Naive thymus-derived CD4-positive, alpha-beta T cell (primary cell): ENCODE measurements at places on chromosomes 5 and 9.

GRCh38 chr5:78666041-78666444 is 17.5 kb upstream of the LHFPL2 start:
- DNase-seq, result no peak

GRCh38 chr9:99162759-99163364 is 57.9 kb downstream of the TGFBR1 start:
- DNase-seq, result peak; percentile 22

GRCh38 chr9:109922617-109923470 is 142.8 kb downstream of the PALM2AKAP2 start:
- DNase-seq, result no peak

- DNase-seq, result no peak
Measured at GRCh38 chr5:117691081-117691870, 1116.7 kb upstream of the SEMA6A start.

DNA sequence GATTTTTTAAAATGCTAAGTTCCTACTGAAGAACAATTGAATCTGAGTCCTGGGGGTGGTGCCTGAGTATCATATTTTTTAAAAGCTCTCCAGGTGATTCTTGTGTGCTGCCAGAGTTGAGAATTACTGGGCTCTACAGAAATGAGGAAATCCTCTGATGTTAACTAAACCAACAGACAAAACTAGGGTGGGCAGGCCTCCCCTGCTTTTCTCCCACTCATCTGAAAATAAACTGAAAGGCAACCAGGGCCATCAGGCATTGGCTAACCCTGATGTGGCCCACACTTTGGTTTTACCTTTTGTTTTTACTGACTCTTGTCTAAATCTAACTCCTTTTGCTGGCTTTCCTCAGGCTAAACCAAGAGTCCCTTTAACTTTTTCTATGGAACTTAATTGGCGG is 13.3 kb upstream of the CTNNA1 start:
- DNase-seq, result no peak

DNA sequence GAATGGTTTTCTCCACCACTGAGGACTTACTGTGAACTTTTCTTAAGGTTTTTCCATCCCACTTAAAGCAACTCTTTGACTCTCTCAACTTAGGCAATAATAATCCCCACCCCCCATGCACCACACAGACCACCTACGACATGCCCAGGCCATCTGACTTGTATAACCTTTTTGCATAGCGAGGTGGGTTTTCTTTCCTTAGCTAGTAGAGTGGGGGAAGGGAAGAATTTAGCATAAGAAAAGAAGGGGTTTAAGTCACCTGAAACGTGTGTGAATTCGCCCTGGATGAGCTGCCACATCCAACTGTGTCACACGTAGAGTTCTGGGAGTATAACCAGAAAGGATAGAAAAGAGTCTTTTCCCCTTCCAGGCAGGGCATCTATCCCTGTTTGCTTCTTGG is 262.7 kb downstream of the YTHDC2 start:
- no peak for DNase-seq

- no peak for DNase-seq
Measured at GRCh38 chr5:130324953-130325671, 420.8 kb downstream of the CHSY3 start.

- no peak for DNase-seq
Measured at GRCh38 chr9:131274674-131275331, 1.5 kb downstream of the FAM78A start.

DNA sequence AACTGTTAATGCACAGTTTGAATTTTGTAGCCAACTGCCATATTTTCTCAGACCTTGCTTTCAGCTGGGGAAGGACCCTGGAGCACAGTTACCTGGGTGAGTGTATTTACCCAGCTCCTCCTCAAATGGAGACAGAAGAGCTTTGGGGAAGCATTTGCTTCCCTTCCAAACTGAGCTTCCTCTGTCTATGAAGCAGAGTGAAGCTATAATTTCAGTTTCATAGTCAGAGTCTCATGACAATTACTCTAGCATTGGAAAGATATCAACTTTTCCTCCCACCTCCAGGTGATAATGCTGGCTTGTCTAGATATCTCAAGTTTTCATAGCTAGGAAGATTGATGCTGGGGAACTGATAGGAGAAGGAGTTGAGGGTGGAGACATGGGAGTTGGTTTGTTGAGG is 406.4 kb upstream of the CLINT1 start:
- no peak for DNase-seq

GRCh38 chr5:43390471-43390870 is 21.7 kb downstream of the CCL28 start:
- no peak for DNase-seq

- no peak for DNase-seq
Measured at GRCh38 chr9:130997925-130998596, 10.9 kb upstream of the LAMC3 start.

DNA sequence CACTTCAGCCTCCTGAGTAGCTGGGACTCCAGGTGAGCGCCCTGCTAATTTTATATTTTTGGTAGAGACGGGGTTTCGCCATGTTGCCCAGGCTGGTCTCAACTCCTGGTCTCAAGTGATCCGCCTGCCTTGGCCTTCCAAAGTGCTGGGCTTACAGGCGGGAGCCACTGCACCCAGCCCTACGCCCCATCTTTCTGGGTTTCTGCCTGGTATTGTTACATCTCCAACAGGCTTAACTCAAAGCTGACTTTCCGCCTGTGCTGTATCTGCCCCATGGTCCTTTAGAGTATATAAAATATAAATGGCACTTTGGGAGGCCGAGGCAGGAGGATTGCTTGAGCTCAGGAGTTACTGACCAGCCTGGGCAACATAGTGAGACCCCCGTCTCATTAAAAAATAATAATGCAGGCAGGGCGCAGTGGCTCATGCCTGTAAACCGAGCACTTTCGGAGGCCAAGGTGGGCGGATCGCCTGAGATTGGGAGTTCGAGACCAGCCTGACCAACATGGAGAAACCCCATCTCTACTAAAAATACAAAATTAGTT is 36.5 kb upstream of the GLDC start:
- no peak for DNase-seq

- DNase-seq, result no peak
Measured at GRCh38 chr5:74136276-74136825, 504.2 kb downstream of the ENC1 start.
